Activated CD4-positive, alpha-beta T cell treated with anti-CD3 and anti-CD28 coated beads for 36 hours (primary cell): ENCODE measurements at places on chromosomes 2 and 18. TPM values are rescaled to one million over a fixed set of nuclear protein-coding genes. Genes with fewer than 3 reads are reported as not detected.

DNA sequence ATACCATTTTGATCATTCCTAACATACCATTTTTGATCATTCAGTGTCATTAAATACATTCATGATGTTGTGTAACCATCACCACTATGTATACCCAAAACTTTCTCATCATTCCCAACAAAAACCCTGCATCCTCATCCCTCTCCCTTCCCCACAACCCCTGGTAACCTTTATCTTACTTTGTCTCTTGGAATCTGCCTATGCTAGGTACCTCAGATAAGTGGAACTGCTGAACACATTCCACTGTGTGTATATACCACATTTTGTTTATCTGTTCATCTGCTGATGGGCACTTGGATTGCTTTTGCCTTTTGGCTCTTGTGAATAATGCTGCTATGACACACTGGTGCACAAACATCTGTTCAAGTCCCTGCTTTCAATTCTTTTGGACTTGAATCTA, 83.8 kb upstream of the TFCP2L1 start:
- peaks cover 34% of the 10 kb centered on the region for H3K36me3 ChIP-seq
- H3K27ac ChIP-seq = no peak overlapping the region
- no peak overlapping the region for H3K4me3 ChIP-seq
- DNase-seq = no peak

DNA sequence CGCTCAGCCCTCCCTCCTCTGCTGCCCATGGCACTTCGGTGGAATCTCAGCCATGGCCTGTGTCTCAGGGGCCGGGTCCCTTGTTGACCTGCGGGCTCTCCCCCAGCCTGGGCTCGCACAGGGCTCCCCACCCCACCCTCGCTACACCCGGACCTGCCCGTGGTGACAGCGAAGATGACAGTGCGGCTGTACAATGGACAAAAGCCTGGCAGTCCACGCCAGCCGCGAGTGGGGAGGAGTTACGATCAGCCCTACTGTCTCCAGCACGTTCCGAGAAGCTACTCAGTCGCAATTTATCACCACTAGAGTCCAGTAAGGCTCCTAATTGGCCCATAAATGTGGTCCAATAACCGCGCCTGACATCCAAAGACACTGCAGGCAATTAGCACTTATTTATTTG, 31.6 kb downstream of the GBX2 start:
- no peak for DNase-seq
- H3K27ac ChIP-seq = no peak overlapping the region
- H3K4me3 ChIP-seq = no peak overlapping the region
- H3K27me3 ChIP-seq = peaks cover 9% of the 10 kb centered on the region

DNA sequence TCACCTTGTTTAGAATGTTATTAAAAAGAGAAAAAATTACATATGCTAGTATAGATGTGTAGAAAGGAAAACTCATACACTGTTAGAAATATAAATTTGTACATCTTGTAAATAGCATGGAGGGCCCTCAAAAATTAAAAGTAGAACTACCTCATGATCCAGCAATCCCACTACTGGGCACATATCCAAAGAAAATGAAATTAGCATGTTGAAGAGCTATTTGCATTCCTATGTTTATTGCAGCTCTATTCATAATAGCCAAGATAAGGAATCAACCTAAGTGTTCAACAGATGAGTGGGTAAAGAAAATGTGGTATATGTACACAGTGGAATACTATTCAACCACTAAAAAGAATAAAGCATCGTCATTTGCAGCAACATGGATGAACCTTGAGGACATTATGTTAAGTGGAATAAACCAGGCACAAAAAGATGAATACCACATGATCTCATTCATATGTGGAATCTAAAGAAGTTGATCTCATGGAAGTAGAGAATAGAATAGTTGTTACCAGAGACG, 251.5 kb upstream of the THUMPD2 start:
- H3K4me3 ChIP-seq = no peak overlapping the region
- no peak for DNase-seq
- H3K4me1 ChIP-seq = peaks cover 22% of the 10 kb centered on the region

DNA sequence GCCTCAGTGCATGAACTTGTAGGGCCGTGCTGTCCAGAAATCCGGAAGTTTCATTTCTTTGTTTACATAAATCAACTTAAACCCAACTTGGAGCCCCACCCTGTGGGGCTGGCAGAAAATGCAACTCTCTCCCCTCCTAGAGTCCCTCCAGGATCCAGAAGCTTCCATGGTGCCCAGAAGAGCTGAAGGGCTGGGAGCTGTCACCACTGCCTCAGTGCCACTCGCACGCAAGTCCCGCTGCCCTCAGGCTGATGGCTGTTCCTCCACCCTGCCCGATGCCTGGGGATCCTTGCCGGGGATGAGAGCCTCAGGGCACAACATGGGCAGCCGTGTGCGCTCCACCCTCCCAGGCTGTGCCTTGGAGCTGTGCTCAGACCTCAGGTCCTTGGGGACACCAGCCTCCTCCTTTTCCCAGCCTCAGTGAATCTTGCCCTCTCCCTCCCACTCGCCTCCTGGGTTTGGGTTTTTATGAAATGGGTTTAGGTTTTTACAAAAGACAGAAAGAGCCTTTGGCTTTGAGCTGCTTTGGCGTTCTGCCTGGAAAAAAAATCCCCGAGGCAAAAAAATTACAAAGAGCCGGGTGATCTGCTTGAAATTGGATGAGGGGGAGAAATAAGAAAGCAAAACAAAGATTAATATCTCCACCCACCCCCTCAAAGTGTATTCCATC, 155.2 kb downstream of the TWIST2 start:
- H3K4me3 ChIP-seq = no peak overlapping the region
- no peaks in the 10 kb centered on the region for H3K36me3 ChIP-seq
- DNase-seq = no peak
- H3K27me3 ChIP-seq = peaks cover 24% of the 10 kb centered on the region
- H3K27ac ChIP-seq = no peak overlapping the region
- no peaks in the 10 kb centered on the region for H3K4me1 ChIP-seq

DNA sequence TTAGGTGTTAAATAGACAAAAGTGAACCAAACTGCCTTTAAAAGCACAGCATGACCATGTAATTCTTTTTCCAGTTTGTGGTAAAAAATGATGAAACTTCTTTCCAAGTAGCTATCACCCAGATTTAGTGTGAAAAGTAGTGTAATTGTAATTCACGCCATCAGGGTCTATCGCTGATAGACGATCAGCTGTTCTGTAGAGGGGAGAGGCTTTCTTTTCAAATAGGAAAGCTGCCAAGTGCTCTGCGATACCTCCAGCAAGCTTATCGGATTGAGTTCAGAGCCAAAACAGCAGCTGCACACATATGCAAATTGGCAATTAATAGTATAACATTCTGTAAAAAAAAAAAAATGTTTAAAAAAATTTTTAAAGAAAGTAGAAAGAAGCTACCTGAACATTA, 61.9 kb upstream of the PSMD14 start:
- H3K36me3 ChIP-seq = peaks cover 9% of the 10 kb centered on the region
- no peak for DNase-seq
- H3K27ac ChIP-seq = peak overlapping the region; percentile 61
- H3K4me3 ChIP-seq = peak overlapping the region; percentile 91
- peaks cover 53% of the 10 kb centered on the region for H3K4me1 ChIP-seq
- no peaks in the 10 kb centered on the region for H3K27me3 ChIP-seq

DNA sequence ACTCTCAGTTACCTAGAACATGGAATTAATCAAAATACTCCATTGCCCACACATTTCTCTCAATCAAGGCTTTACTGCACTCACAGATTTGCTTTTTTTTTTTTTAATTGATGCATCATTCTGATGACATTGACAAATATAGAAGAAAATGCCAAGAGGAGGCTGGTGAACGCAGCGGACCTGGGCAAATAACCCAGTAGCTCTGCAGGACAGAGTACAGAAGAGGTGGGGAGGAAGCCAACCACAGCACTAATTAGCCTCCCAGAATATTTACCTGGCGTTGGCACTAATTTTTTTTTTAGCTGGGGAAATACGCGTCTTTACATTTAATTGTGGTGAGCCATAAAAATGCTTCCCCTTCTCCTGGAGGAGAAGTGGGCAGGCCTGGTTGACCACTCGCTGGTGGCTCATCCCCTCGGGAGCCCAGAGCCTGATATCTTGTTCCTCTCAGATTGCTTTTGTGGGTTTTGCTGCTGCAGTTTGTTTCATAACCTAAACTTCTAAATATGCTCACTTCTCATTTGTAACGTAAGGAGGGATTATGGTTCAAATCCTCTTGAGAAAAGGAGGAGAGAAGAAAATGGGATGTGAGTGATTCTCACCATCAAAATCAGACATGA, 165.8 kb upstream of the EPB41L3 start:
- H3K36me3 ChIP-seq = no peaks in the 10 kb centered on the region
- no peak overlapping the region for H3K4me3 ChIP-seq
- no peaks in the 10 kb centered on the region for H3K4me1 ChIP-seq
- no peak overlapping the region for H3K27ac ChIP-seq

DNA sequence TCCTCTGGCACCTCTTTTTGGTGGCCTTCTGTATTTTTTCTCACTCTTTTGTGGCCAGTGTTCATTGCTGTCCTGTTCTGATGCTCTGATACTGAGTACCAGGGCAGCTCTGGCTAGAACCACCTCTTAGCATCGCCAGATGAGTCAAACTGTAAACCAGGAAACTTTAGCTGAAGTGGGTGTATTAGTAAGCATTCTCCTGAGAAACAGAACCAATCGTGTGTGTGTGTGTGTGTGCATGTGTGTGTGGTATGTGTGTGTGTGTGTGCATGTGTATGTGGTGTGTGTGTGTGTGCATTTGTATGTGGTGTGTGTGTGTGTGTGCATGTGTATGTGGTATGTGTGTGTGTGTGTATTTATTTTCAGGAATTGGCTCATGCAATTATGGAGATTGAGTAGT, 166.3 kb upstream of the SKOR2 start:
- H3K27me3 ChIP-seq = peaks cover 23% of the 10 kb centered on the region
- no peak overlapping the region for H3K4me3 ChIP-seq
- DNase-seq = peak; percentile 5
- H3K27ac ChIP-seq = no peak overlapping the region

Gene SEPTIN10
- 6.3 TPM for total RNA-seq

DNA sequence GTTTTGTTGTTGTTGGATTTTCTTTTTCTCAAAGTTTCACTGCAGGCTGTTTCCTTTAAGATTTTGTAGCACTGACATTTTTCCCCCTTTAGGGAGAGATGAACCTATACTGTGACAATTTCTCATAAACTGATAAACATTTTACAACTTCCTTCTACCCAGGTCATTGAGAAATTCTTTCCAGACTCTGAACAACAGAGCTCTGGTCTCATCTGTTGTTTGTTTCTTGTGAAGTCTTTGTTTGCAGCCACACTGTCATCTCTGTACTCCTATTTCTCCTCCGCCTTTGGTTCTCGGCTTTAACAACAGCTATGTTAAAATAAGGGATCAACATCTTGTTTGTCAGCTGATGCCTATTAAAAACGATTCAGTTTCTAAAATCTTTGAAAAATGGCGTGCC, 167.6 kb downstream of the VWC2L start:
- H3K27me3 ChIP-seq = peaks cover 13% of the 10 kb centered on the region
- no peak overlapping the region for H3K4me3 ChIP-seq
- H3K4me1 ChIP-seq = peaks cover 4% of the 10 kb centered on the region
- H3K27ac ChIP-seq = no peak overlapping the region
- no peak for DNase-seq
- no peaks in the 10 kb centered on the region for H3K36me3 ChIP-seq

DNA sequence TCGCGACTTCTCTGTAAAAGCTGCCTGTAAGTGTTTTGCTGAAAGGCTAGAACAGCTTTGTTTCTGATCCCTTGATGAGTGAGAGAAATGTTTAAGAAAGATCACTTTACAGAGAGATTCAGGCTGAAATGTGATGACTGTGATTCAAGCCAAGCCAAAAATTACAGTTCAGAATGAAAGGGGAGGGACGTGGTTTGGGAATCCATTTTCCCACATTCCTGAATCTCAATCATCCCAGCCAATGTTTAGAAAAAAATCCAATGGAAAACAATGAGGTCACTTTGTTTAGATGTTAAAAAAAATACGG, 416.7 kb downstream of the ARHGAP15 start:
- H3K27me3 ChIP-seq = no peaks in the 10 kb centered on the region
- H3K36me3 ChIP-seq = peaks cover 21% of the 10 kb centered on the region
- H3K27ac ChIP-seq = no peak overlapping the region
- peaks cover 27% of the 10 kb centered on the region for H3K4me1 ChIP-seq
- DNase-seq = no peak

- H3K4me1 ChIP-seq = peaks cover 10% of the 10 kb centered on the region
- no peak for DNase-seq
- peaks cover 4% of the 10 kb centered on the region for H3K27me3 ChIP-seq
- no peaks in the 10 kb centered on the region for H3K36me3 ChIP-seq
- no peak overlapping the region for H3K4me3 ChIP-seq
- no peak overlapping the region for H3K27ac ChIP-seq
These were observed 77.4 kb upstream of the NPAS2 start for GRCh38 chr2:100742277-100743254.

DNA sequence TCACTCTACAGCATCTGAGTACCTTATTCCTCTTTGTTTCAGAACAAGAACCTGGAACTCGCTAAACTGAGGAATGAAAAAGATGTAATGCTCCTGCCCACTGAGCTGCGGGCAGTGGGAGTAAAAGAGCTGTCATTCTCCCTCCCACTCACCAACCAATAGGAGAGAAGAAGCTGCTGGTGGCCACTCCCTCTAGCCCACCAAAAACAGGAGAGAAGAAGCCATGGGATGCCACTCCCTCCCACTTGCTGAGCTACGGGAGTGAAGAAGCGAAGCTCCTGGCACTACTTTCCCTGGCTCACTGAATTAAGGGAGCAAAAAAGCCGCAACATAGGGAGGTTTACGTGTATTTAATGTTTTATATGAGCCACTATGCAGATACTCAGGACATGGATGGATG, 53.7 kb downstream of the RIT2 start:
- H3K27ac ChIP-seq = no peak overlapping the region
- H3K36me3 ChIP-seq = no peaks in the 10 kb centered on the region
- H3K4me1 ChIP-seq = no peaks in the 10 kb centered on the region
- no peaks in the 10 kb centered on the region for H3K27me3 ChIP-seq
- H3K4me3 ChIP-seq = no peak overlapping the region
- no peak for DNase-seq

DNA sequence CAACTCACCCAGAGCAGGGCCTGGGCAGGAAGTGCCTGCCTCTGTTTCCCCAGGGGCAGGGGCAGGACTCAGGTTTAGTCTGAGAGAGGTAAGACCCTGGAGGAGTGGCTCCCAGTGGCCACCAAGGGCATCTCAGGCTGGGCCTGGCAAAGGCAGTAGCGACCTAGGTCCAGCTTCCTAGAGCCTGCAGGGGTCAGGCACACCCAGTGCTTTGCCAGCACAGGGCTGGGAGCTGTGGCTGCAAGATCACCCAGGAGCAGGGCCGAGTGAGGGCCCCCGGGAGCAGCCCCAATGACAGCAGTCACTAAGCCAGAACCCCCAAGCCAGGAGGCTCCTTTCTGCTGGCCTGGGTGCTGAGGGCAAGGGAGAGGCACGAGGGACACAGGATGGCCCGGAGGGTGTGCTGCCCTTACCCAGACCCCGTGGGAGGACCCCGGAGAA, 8.8 kb upstream of the DUSP2 start:
- H3K27ac ChIP-seq = peak overlapping the region; percentile 67
- no peaks in the 10 kb centered on the region for H3K36me3 ChIP-seq
- no peak overlapping the region for H3K4me3 ChIP-seq
- H3K27me3 ChIP-seq = no peaks in the 10 kb centered on the region

Gene XDH
- 0.11 TPM for total RNA-seq

Gene RALBP1
- total RNA-seq = 51.1 TPM
